Fibroblast of mammary gland (primary cell): ENCODE measurements at places on chromosomes 16 and 17.

DNA sequence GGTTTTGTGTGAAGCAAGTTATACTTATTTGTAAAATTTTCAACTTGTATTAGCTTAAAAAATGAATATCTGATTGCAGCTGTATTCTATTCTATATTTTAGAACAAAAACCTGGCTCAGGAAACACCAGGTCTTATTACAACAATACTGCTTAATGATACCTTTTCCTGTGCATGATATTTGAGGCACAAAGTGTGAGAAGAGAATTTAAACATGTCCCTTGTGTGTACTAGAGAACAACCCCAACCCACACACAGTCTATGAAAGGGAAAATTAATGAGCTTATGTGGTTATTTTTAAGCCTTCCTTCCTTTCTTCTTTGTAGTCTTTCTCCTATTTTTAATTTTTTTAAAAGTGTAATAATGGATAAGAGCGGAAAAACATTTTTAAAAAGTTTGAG, 122.6 kb upstream of the MON1B start:
- no peak for DNase-seq

- no peak for DNase-seq
Measured at GRCh38 chr16:56121156-56121500, 70.2 kb upstream of the GNAO1 start.

GRCh38 chr16:71439523-71439922, 2.3 kb downstream of the TLE7 start:
- DNase-seq = peak; percentile 27

DNA sequence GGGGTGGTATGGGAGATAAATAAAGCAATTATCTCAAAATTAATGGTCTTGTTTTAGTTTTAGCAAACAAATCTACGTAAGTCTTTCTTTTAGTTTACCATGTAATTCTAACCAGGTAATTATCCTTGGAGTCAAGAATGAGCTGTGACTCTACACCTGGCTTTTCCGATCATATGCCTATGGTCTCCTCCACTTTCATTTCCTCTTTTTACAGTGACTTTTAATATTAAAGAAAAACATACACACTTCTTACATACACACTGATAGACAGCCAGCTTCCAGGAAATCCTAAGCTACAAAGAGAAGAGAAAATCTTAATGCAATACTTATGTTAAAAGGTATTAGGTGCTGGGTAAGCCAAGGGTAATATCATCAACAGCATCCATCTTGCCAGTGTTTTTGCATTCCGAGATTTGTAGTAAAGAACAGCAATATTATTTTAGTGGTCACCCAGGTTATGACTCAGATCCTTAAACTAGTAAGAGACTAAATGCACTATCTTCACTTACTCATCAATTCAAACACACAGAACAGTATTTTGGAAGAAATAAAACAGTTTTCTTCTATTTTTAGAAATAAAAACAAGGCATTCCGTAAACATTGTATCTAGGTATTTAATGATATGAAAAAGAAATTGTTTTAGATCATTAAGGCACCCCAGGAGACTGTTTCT, 4.4 kb upstream of the IRX5 start:
- DNase-seq = peak; percentile 83

- DNase-seq = peak; percentile 86
Measured at GRCh38 chr17:49913226-49914095, 55.5 kb upstream of the DLX4 start.

- DNase-seq = no peak
Measured at GRCh38 chr16:10180771-10181163, 1.5 kb downstream of the GRIN2A start.

DNA sequence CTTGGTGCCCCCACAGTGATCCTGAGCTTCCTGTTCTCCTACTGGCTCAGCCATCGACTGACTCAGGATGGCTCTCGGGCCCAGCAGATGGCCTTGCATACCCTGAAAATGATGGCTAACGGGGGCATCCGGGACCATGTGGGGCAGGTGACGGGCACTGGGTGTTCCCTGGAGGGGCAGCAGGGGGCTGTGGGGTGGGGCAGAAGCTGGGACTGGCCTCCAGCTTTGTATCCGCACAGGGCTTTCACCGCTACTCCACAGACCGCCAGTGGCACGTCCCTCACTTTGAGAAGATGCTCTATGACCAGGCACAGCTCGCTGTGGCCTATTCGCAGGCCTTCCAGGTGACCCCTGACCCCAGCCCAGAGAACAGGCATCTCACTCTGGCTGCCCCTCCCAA, 3.0 kb downstream of the SPATA20 start:
- no peak for DNase-seq
